Stimulated activated CD8-positive, alpha-beta memory T cell treated with anti-CD3 and anti-CD28 coated beads, Interleukin-7, amount 100 ng/mL, for 4 hours (primary cell): ENCODE measurements at places on chromosomes 4 and X.
A peak's percentile ranks its signal among the peaks of the same experiment; 100 is the strongest.

DNA sequence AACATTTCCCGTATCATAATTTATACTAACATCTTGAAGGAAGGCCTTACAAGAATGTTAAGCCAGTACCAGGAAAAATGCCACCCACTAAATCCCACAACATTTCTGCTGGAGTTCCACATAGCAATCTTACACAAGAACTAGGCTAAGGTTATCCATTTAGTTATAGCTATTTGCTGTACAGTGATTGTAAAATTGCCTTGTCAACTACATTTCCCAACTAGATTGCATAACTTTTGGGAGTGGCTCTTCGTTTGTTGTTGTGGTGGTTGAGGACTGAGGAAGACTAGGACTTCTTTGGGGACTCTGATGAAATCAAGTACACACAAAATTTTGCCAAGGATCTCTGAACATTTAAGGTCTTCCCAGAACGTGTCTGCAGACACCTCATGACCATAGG, 8.0 kb downstream of the IBSP start:
- DNase-seq = no peak

GRCh38 chr4:158781963-158782362, 13.1 kb downstream of the FNIP2 start:
- no peak for DNase-seq

DNA sequence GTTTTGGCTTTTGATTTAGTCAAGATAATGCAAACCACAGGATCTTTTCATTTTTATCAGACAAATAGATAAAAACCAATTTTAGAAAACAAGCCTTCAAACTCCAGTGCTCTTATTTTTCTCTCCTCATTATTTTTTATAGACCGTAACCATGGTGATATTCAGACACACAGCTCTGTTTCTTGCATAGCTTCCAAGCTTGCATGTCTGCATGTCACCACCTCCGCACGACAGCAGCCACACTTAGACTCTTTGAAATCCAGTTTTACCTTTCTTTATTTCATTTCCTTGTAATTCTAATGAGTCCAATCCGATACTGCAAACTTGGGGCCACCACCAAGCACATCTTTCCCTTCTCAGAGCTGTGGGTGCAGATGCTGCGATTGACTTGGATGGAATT, 94.3 kb upstream of the GPM6A start:
- no peak for DNase-seq

DNA sequence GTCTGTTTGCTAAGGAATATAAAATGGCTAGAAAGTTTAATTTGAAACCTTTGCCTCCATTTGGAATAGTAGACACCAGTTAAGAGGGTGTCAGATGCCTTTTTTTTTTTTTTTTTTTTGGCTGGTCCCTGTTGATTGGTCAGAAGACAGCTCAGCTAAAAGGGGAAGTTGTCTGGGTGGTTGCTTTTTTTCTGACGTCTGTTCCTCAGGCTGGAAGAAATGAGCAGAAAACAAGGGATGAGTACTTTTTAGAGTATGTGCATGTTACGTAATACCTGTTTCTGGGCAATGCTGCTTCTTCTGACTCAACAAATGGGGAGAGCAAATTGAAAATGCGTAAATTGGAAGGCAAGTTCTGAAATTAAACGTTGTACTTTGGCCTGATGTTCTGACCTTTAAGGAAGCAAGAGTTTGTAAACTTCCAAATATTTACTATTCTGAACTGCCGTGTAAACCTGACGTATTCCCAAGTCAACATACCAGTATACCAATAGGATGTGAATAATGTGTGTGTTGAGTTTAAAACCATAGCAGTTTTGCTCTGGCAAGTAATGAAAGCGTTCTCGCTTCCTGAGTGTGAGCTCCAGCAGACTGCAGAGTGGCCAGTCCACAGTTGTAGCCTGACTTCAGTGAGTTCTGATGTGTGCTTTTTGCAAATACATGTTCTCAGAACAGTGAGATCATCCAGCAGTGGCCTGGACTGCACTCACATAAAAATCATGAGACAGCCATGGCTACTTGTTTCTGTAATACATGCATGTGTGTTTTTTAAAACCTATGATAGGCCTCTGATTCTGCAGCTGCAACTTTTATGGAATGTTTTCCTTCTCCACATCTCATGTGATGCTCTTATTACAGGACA, 1.7 kb downstream of the SAT1 start:
- no peak for DNase-seq

- DNase-seq = no peak
Measured at GRCh38 chr4:109113521-109113920, 188.9 kb downstream of the COL25A1 start.

- peak; percentile 19 for DNase-seq
Measured at GRCh38 chr4:158729716-158730559, 6.7 kb upstream of the PPID start.

GRCh38 chr4:73533515-73534422, 52.2 kb downstream of the AFM start:
- DNase-seq = no peak

GRCh38 chr4:3749081-3749480, 17.1 kb upstream of the ADRA2C start:
- DNase-seq = no peak

GRCh38 chr4:113293674-113294073, 244.2 kb downstream of the ANK2 start:
- no peak for DNase-seq

- no peak for DNase-seq
Measured at GRCh38 chr4:143292858-143293257, 43.8 kb upstream of the GAB1 start.

DNA sequence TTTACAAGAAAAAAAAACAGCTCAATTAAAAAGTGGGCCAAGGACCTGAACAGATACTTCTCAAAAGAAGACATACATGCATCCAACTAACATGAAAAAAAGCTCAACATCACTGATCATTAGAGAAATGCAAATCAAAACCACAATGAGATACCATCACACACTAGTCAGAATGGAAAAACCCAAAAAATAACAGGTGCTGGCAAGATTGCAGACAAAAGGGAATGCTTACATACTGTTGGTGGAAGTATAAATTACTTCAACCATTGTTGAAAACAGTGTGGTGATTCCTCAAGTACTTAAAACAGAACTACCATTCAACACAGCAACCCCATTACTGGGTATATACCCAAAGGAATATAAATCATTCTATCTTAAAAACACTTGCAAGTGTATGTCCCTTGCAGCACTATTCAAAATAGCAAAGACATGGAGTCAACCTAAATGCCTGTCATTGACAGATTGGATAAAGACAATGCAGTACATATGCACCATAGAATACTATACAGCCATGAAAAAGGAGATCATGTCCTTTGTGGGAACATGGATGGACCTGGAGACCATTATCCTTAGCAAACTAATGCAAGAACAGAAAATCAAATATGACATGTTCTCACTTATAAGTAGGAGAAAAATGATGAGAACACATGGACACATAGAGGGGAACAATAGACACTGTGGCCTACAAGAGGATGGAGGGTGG, 97.6 kb downstream of the RAB28 start:
- DNase-seq = no peak

DNA sequence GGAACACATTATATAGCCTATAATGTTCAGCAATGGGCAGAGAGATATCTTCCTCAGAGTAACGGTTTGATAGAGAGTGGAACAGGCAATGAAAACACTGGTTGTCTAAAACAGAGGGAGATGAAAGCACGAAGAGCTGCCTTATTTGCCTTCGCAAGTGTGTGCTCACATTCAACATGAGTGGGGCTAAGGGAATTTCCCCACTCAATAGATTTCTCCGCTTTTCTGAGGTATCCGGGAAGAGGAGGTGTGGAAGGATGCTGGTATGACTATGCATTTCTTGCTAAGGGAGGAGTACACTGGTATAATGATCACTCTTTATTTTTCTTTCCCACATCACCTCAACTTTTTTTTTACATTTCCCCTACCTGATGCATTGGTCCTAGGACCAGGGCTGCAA, 7.8 kb upstream of the GPR82 start:
- no peak for DNase-seq

DNA sequence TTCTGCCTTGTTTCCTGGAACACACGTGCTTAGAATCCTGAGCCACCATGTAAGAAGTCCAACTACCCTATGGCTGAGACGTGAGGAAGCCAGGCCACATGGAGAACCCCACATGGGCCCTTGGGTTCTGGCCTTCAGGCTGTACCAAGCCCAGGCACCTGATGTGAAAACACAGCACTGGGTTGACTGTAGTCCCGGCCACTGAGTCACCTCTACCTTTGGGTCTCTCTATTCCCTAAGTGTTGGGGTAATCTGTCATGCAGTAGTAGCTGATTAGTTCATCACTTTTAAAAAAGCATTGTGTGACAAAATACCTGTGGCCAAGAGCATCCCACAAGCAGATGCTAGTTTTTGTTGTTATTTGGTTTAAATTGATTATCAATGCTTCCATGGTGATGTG, 24.3 kb downstream of the CFAP97 start:
- DNase-seq = no peak

- DNase-seq = no peak
Measured at GRCh38 chrX:136200466-136200865, 50.7 kb downstream of the MAP7D3 start.

DNA sequence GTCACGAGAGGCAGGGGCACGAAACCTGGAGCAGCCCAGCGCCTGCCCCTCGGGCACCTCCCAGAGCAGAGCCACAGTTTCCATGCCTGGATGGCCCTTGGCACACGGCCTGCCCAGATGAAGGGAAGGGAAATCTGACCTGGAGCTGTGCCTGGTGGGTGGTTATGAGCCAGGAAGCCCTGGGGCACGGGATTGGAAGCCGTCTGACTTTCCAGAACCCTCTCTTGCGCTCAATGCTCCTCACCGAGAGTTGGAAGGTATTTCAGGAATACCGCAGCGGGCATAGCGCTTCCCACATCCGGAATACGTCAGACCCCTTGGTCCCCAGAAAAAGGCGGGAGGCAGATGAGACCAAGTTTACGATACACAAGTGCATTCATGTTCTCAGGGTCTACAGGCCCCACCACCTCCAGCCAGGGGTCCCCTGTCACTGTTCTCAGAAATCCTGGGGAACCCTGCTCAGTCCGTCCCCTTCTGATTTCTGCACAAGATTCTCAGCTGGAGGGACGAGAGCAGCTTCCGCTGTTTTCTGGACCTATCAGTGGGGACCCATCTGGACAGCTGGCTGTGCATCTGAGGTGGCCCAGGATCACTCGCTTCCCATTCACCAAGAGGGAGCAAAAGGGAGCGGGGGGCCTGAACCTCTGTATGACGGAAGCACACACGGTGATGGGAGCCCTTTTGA, 172.9 kb downstream of the AFAP1 start:
- no peak for DNase-seq

- DNase-seq = no peak
Measured at GRCh38 chr4:74738464-74739143, 55.7 kb downstream of the BTC start.

GRCh38 chrX:69033936-69034335, 131.3 kb downstream of the PJA1 start:
- no peak for DNase-seq

- no peak for DNase-seq
Measured at GRCh38 chrX:112851806-112852205, 11.2 kb upstream of the AMOT start.

GRCh38 chr4:608236-608635, 17.1 kb upstream of the PDE6B start:
- DNase-seq = no peak

DNA sequence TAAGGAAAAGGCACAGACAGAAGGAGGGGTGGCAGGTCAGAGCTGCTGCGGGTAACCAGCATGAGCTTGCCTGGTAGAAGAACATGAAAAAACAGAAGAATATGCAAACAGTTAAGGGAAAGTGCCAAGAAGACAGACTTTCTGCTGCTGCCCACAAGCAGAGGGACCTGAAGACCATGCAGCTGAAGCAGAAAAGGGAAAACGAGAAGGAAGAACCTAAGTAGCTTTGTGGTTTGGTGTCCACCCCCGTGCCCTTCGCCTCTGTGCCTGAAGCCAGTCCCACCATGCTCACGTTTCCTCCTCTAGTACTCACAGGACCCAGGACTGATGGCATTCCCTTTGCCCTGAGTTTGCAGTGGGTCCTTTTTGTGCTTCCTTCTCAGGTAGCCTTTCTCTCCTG, 62.8 kb downstream of the UBA6 start:
- no peak for DNase-seq

- no peak for DNase-seq
Measured at GRCh38 chr4:183852910-183853547, 52.1 kb upstream of the STOX2 start.
